ENCODE measurements at places on chromosomes 5 and 9. TPM values are rescaled to one million over a fixed set of nuclear protein-coding genes. Genes with fewer than 3 reads are reported as not detected.

GRCh38 chr5:152625696-152626095, 220.6 kb upstream of the NMUR2 start:
- no peak overlapping the region for H3K4me3 ChIP-seq
- H3K4me1 ChIP-seq: no peaks in the 10 kb centered on the region
- H3K27me3 ChIP-seq: no peaks in the 10 kb centered on the region
- H3K36me3 ChIP-seq: no peaks in the 10 kb centered on the region

- DNase-seq: no peak
- H3K36me3 ChIP-seq: no peaks in the 10 kb centered on the region
- no peak overlapping the region for H3K27ac ChIP-seq
- no peaks in the 10 kb centered on the region for H3K27me3 ChIP-seq
Observed at GRCh38 chr5:26572480-26572879, 465.9 kb downstream of the CDH9 start.

- no peak overlapping the region for H3K4me3 ChIP-seq
- DNase-seq: no peak
- no peak overlapping the region for H3K27ac ChIP-seq
- no peaks in the 10 kb centered on the region for H3K27me3 ChIP-seq
- no peaks in the 10 kb centered on the region for H3K4me1 ChIP-seq
- no peaks in the 10 kb centered on the region for H3K36me3 ChIP-seq
Observed at GRCh38 chr9:33198165-33198564, 31.0 kb upstream of the B4GALT1 start.

Gene COL15A1
- 42.0 TPM for total RNA-seq

DNA sequence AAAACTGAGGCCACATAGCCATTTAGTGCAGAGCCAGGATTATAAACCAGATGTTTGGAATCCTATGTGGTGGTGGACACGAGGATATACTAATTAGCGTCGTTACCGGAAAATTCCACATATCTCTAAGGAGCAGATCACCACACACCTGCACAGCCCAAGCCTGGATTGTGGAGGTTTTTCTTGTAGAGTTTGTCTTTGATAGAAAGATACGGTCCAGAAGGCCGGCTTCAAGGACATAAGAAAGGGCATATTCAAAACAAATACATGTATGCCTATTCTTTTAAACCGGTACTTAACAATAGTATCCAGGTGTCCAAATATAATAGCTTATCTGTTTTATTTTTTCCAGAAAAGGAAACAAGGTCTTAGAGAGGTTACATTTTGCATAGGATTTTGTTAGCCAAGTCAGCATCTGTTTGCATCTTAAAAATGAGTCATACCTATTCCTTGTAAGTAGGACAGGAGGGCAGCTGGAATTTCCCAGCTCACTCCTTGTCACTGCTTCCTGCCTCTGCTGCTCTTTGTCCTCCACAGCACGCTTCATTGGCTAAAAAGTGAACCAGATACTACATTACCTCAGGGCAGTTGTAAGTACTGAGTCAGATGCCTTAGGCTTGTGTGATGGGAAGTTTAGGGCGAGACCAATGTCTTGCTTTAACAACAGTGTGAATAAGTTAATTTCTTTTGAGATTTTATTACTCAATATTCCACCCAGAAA, 3.6 kb downstream of the TMC1 start:
- H3K4me1 ChIP-seq: peaks cover 8% of the 10 kb centered on the region
- H3K36me3 ChIP-seq: no peaks in the 10 kb centered on the region
- DNase-seq: peak; percentile 60
- H3K4me3 ChIP-seq: no peak overlapping the region
- peak overlapping the region; percentile 68 for H3K27ac ChIP-seq
- no peaks in the 10 kb centered on the region for H3K27me3 ChIP-seq

DNA sequence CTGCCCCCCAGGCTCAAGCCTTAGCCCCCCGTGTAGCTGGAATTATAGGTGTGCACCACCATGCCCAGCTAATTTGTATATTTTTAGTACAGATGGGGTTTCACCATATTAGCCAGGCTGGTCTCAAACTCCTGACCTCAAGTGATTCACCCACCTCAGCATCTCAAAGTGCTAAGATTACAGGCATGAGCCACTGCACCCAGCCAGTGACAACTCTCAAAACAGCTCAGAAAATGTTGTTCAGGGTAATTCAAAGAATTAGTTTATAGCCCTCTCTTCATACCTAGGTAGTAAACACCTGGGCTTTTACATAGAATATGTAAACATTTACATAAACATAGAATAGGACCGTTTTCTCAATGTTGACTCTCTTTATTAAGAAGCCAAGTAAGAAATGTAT, 168.7 kb downstream of the ENC1 start:
- H3K4me1 ChIP-seq: no peaks in the 10 kb centered on the region
- DNase-seq: no peak
- no peak overlapping the region for H3K4me3 ChIP-seq
